Brain microvascular endothelial cell (primary cell): ENCODE measurements at places on chromosomes 1 and 21.

- DNase-seq: no peak
These were observed 66.8 kb downstream of the VPS13D start for GRCh38 chr1:12296623-12297022.

GRCh38 chr1:27113861-27114260 lies 41.1 kb downstream of the SLC9A1 start:
- DNase-seq: no peak

DNA sequence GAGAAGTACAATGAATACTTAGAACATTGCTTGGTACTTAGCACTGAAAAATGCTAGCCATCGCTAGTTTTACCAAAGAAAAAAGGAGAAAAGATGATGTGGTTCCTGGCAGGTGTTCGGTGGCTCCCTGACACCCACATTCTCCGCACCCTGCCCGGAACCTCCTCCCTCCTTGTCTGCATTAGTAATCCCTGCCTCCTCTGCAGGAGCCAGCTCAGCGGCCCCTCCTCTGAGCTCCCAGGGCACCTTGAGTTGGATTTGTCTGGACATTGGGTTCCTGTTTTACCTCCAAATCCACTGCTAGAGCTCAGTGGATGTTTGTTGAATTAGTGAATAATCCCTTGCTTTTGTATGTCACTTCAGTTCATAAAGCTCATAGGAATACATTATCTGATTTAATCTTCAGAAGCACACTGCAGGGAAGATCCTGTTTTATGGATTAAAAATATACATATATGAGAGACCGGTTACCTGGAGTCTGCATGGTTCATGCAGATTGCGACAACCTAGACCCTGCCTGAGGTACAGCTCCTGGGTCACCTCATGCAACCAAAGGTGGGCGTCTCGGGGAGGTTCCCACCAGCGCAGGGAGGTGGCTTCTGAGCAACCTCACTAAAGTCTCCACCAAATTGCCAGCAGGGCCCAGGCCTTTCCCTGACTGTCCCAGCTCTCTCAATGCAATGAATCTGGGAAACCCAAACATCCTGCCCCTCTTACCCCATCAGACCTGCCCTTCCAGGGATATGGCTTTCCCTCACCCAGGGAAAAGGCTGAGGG lies 24.2 kb downstream of the PCAT6 start:
- DNase-seq: no peak

- no peak for DNase-seq
These were observed 1.9 kb downstream of the OR14A16 start for GRCh38 chr1:247822060-247822459.

DNA sequence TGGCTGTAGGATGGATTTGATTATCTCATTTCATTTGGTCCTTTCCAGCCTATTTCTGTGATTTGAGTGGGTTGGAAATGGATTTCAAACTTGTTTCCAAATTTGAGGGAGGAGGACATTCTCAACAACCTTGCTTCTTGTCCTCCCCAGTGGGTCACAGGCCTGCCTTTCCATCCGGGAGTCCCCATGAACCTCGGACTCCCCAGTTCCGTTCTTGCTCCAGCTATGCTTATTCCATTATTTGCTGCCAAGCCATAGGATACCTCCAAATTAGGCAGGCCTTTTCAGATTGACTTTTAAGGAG lies 97.8 kb downstream of the DUSP10 start:
- no peak for DNase-seq

GRCh38 chr1:187476671-187477070 lies 647.9 kb downstream of the PLA2G4A start:
- no peak for DNase-seq

DNA sequence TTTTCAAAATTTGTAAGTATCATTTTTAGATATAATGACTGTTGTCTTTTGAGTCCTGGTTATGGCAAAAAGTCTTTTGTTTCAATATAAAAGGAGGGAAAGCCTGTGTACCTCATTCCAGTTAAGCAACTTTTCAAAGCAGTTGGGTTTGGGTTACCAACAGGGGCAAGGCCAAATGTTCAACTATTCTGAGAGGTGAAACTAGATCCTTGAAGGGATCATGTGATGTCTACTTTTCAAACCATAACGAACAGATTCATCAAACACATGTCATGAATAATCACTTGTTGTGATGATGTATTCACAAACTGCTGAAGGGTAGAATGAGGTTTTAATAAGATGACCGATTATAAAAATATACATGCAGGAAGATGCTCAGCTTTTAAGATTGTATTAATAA lies 171.3 kb downstream of the HHAT start:
- no peak for DNase-seq

GRCh38 chr1:156673387-156674121 lies 3.7 kb downstream of the NES start:
- no peak for DNase-seq
